NCI-H2081 (cell line): ENCODE measurements at places on chromosomes 11 and 22.
A peak's percentile ranks its signal among the peaks of the same experiment; 100 is the strongest.

DNA sequence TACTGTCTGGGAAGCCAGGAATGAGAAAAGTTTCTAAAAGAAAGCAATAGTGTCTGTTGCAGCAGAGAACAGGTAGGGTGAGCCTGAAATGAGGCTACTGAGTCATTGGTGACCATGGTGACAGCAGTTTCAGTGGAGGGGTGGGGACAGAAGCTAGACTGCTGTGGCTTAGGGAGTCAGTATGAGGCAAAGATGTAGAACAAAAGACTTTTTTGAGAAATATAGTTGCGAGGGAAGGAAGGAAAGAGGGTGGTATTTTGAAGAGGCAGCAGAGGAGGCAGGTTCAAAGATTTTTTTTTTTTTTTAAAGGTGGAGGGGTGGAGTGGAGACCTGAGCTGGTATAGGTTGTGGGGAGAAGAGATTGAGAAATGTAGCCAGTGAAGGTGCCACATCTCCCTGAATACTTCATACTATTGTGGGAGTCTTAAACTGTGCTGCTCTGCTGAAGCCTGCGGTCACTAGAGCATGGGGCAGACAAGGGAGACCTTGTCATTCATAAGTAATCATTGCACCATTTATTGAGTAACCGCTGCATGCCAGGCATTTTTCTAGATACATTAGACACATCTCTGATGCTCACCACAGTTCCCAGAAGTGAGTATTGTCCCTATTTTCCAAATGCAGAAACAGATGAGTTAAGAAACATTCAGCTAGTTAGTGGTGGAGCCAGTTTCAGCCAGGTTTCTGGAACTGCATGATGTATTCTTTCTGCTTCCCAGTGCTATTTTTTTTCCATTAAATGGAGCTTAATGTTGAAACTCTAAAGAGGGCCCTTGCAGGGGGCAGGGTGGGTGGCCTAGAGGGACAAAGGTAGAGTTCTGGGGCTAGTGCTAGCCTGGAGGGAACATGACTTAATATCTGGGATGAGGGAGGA, 49.9 kb downstream of the STIM1 start:
- DNase-seq = no peak

DNA sequence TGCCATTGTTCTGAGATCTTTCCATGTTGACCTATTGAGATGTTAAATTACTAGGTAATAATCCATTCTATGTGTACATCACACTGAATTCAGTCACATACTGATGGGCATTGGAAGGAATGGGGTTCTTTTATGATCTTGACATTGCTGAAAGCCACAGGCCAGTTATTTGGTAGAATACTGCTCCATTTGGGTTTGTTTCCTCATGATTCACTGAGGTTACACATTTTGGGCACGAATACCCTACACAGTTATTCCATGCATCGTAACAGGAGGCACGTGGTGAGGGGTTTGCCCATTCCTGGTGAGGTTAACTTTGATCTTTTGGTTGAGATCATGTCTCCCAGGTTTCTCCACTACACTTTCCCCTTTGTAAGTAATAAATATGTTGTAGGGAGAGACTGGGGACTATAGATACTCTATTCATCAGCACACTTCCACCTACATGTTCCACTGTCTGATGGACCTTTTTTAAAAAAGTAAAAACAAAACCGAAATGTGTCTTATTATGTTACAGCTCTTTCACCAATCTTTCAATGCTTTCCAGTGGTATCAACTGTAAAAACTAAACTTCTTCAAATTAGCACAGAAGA, 12.0 kb upstream of the FOLR1 start:
- DNase-seq = no peak

DNA sequence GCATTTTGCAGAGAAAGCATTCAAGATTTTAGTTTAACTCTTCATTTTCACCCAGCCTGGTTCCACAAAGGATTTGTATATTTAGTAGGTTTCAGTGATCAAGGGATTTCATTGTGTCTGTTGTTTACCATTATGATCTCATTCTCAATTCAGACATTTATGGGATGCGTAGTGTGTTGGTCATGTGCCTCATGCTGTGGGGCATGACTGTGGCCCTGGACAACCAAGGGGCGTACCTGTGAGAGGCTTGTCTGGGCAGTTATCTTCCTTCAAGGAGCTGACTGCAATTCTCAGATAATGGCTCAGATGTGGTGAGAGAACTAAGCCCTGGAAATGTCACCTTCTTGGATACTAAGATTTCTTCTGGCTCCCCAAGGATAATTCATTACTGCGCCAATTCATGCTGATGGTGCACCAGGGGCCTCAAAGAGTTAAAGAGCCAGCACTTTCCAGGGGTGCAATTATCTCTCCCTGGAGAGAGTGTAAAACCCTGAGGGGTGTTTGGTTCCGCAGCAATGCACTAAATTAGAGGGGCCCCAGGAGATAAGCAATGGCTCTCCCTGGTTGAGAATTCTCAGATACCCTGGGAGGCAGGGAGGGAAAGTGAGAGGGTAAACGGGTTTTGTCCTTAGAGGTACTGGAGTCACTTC, 32.2 kb downstream of the SLC6A5 start:
- DNase-seq = peak; percentile 35

DNA sequence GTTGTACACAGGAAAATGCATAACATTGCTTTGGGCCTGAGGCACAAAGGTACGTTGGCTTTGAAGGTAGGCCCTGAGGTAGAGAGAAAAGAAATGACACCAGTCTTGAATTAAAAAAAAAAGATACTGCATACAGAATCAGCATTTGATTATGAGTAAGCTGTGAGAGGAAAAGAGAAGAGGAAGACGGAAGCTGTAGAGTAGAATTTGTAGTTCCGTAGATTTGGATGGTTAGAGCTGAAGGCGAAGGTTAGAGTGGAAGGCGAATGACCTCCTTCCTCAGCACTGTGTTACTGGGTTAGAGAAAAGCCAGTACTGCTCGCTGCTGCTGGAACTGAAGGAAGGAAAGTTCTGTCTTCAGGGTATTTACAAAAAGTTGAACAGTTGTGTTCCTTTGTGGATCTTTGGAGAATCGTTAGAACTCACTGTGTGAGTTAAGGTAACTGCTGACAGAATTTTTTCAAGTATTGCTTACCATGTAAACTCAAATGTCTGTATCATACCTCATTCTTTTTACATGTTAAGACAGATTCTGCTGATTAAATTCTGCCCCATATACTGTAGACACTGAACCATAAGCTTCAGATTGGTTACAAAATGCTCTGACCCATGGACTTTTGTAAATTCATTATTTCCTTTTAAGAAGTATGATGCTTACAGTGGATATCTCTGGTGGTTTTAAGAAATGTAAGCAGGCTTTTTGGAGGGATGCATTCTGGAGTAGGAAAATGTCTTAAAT, 50.2 kb downstream of the MCAM start:
- no peak for DNase-seq

GRCh38 chr11:46977038-46977813, 40.7 kb downstream of the CSTPP1 start:
- DNase-seq = no peak

GRCh38 chr11:108432783-108433182, 34.5 kb downstream of the C11orf65 start:
- DNase-seq = no peak

DNA sequence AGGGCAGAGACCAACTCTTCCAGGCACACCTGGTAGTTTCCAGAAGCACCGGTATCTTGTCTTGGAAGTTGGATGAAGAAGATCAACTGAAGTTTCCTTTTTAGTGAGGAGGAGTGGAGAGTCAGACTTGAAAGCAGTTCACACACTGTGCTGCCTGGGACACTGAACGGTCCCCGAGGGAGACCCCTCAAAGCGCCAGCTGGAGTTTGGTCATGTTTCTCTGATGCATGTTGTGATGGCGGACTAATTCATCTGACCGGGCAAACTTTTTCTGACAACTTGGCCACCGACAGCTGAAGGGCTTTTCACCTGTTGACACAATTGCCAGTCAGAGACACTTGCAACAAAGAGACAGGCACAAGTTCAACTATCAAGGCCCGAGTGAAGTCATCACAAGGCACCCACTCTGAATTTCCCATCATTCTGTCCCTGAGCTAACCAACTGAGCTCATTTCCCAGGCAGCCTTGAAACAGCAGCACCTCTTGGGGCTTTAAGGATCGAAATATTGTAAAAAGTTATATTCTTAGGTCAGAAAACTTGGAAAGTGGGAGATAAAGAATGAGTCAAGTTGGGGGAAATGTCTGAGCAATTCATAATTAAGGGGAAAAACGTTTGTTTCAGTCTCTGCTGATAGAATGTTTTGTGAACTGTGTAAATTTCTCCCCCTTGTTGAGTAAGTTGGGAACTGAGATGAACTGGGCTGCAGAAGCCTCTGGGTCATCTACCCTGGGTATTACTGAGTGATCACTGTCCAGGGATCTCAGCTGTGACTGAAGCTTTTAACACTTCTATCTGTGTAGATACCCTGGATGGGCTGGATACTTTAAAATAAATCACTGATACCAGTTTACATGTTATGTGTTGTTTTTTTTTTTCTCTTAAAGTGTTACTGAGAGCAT, 46.2 kb downstream of the WT1 start:
- DNase-seq = no peak

GRCh38 chr11:63663809-63664208, 7.4 kb downstream of the ATL3 start:
- no peak for DNase-seq

DNA sequence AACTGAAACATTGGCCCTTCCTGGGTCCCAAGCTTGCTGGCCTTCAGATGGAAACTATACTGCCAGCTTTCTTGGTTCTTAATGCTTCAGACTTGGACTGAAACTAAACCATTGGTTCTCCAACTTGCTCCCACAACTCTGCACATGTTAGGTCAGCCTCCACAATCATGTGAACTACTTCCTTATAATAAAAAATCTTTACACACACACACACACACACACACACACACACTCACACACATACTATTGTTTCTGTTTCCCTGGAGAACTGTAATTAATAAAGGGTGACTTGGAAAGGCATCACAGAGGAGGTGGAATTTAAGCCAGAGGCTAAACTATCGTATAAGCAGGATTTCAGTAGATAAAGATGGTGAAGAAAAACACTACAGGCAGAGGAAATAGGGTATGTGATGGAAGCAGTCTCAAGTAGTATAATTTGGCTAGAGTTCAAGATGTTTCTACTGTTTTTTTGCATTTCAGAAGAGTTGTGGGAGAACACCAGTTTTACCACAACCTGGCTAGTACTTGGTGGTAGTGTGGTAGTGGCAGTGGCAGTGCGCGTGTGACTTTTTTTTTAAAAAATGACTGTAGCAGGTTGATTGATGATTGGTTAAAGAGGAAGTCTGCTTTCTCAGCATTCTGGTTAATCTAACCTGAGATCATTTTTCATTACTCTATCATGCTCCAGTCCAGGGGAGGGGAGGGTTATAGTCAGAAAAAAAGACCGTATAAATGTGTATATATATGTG, 70.1 kb downstream of the PDE3B start:
- no peak for DNase-seq

DNA sequence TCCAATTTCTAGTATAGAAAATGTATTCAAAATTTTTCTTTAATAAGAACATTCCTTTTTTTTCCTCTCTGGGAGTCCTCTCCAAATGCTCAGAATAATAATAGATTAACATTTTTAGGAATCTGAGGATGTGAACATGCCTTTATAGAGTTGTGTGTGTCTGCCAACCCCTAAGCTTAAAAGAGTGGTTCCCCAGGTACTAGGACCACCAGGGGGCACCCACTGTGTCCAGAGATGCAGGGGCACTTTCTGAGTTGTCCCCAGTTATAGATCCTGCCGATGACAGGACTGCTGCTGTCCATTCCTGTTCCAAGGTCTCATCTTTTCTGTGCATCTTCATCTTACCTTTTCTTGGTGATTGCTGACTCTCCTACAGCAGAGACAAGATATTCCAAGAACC, 27.0 kb upstream of the MICAL2 start:
- DNase-seq = no peak

DNA sequence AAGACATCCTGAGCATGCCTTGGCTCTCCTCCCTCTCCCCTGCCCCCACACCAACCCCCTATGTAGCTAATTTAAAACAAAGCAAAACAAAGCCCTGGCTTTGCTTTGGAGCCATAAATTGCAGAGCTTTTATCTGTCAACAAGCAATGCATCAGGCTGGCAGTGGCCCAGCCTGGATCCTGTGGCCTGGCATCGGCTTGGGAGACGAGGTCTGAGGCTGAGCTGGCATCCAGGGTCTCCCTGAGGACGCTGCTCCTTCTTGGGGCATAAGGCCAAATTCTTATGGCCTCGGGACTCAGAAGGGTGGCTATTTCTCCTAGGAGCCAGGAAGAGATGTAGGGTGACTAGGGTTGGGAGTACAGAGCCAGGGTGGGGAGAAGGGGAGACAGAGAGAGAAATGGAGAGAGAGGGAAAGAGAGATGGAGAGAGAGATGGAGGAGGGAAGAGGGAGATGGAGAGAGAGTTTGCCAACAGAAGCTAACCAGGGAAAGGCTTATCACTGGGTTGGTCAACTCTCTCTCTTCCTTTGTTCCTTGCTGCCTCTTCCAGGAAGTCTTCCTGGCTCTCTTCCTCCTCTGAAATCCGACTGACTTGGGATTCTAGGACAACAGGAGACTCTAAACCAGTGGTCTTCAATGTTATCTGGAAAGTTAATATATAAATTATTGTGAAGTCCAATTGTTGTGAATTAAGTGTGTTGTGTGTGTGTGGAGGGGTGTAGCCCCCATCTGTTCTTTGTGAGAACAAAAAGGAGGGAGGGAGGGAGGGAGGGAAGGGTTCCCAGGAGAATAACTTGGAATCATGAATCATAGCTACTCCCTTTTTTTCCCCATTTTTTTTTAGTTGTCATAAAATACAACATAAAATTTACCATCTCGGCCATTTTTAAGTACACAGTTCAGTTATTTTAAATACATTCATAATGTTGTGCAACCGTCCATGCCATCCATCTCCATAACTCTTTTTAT, 29.1 kb downstream of the TSPAN18 start:
- DNase-seq = no peak

- no peak for DNase-seq
Measured at GRCh38 chr11:86906198-86906597, 49.0 kb downstream of the FZD4 start.

- no peak for DNase-seq
Measured at GRCh38 chr11:123608945-123609344, 45.5 kb downstream of the SCN3B start.

- DNase-seq = no peak
Measured at GRCh38 chr11:79940165-79940564, 499.3 kb upstream of the TENM4 start.

DNA sequence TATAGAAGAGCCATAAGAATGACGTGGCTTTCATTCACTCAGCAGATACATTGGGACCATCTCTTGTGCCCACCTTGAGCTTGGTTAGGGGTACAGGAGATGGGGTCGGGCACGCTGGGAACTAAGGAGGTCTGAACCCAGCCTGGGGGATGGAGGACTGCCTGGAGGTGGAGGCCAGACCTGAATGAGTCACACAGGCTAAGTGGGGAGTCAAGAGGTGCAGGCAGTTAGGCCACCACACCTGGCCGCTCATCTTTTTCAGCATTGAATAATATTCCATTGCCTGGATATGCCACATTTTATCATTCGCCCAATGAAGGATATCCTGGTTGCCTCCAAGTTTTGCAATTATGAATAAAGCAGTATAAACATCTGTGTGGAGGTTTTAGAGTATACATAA, 3.8 kb upstream of the PPIL2 start:
- no peak for DNase-seq

DNA sequence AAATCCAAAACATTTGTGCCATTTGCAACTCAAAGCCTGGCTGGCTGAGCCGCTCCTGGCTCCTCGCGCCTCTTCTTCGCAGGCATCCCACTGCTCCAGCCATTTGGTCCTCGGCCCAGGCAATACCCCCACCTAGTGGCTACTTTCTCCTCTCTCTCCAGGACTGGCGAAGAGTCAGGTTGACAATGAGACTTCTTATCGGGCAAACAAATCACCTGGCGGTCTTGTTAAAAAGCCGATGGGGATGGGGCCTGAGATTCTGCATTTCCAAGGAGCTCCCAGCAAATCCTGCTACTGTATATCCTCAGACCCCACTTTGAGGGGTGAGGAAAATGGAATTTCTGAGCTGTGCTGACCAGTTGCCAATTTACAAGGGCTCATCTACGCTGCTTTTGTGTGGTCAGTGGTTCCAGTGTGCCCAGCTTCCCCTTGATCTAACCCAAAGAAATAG, 89.0 kb downstream of the ISX start:
- DNase-seq = peak; percentile 10
